ENCODE measurements at places on chromosomes 5 and 9.
A peak's percentile ranks its signal among the peaks of the same experiment; 100 is the strongest.

DNA sequence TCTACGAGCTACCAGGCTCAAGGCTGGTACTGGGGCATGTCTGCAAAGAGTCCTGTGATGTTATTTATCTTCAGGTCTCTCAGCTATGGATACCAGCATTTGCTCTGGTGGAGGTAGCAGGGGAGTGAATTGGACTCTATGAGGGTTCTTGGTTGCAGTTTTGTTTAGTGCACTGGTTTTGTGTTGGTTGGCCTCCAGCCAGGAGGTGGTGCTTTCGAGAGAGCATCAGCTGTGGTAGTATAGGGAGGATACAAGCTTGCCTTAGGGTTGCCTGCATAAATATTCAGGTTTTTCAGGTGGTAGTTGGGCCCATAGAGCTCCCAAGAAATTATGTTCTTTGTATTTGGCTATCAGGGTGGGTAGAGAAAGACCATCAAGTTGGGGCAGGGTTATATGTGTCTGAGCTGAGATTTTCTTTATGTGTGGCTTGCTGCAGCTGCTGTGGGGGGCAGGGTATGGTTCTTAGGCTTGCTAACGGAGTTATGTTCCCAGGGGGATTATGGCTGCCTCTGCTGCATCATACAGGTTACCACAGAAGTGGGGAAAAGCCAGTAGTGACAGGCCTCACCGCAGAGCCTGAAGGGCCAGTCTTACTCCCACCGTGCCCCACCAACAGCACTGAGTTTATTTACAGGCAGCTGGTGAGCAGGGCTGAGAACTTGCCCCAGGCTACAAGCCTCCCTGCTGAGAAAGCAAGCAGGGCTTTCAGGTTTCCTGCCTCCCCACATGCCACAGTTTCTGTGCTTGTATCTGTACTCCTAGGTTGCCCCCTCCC, 9.7 kb upstream of the RIOK2 start:
- DNase-seq, result peak; percentile 66

- peak; percentile 50 for DNase-seq
Observed at GRCh38 chr9:6413365-6414246, 607 bp downstream of the UHRF2 start.

GRCh38 chr5:78734950-78735349, 86.4 kb upstream of the LHFPL2 start:
- no peak for DNase-seq

DNA sequence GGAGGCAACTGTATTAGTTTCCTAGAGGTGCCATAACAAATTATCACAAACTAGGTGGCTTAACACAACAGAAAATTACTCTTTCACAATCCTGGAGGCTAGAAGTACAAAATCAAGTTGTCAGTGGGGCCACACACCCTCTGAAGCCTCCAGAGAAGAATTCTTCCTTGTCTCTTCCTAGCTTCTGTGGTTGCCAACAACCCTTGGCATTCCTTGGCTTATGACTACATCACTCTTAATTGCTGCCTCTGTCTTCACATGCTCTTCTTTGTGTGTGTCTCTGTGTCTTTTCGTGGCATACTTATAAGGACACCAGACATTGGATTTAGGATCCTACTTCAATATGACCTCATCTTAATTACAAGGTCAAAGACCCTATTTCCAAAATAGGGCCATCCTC, 327.5 kb downstream of the CHSY3 start:
- no peak for DNase-seq

DNA sequence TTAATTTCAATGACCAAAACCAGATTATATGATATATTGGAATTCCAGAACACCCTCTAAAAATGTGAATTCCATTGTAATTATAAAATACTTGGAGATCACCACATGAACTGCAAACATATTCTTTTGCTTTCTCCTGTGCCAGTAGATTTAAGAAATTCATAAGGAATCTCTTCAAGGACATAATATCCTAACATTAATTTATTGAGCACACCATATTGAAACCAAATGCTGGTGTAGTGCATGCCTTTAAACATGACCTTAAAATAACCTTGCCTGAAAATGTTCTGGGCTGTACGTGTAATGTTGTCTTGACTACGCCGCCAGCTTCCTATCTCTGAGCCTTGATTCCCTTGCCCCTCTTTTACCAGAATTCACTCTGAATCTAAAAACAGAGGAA, 205.0 kb upstream of the ACTBL2 start:
- no peak for DNase-seq

GRCh38 chr5:143652108-143652700, 159.8 kb upstream of the HMHB1 start:
- DNase-seq, result peak; percentile 21

- no peak for DNase-seq
Observed at GRCh38 chr9:90001747-90002146, 396.9 kb downstream of the GADD45G start.

- peak; percentile 85 for DNase-seq
Observed at GRCh38 chr9:134163371-134164196, 780 bp downstream of the RNU6ATAC start.

DNA sequence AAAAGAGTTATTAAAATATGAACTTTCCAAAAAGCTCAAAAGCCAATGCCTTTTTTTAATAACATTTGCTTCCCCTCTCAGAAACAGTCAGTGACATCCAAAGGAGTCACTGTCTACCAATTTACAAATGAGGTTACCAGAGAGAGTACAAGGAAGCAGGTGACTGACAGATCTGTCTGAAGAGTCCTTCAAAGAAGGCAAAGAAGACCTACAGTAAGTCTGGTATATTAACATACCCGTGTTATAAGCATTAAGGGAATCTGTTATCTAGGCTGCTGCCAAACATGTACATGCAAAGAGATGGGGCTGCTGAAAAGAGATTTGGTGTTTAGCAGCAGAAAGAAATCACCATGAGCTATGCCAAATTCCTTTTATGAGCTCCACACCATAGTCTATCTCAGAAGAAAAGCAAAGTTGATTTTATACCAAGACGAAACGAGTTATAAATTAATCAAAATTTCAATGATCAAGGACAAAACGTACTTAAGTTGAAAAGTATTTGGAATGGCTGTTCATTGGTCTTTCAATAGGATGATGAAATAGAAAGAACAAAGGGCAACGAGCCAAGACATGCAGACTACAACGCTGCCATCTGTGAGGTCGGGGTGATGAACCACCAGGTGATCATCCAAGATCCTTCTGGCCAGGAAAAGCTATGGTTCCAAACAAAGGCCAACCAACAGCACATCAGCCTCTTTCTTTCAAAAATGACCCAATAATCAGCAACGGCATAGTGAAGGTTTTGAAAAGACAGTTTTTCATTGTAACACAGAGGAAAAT, 8.1 kb downstream of the PRELID2 start:
- DNase-seq, result no peak

DNA sequence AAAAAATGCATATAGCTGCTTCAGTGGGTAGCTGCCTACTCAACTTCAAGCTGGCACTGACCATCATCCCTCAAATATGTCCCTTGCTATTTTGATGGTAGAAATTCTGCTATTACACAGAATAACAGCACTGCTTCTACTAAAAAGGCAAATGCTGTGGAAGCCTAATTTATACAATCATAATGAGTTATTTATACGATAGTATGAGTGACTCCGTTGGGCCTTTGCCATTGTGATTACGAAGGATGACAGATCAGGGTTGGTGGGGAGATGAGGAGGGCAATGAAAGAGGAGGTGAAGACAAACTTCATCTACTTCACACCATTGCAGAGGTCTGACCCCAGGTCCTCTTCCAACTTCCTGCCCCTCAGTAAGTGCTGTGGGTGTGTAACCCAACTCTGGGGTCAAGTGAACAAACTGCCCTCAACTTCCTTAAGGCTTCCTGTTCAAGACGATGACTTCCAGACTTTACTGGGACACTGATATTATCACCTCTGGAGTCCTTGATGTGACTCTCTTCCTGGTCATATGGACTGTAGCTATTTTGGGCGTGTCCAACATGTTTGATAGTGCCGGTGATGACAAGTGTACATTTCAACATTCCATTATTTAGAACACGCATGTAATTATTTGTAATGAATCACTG, 74.1 kb upstream of the RPS23 start:
- no peak for DNase-seq

GRCh38 chr5:136001466-136001981, 27.3 kb upstream of the TGFBI start:
- no peak for DNase-seq

DNA sequence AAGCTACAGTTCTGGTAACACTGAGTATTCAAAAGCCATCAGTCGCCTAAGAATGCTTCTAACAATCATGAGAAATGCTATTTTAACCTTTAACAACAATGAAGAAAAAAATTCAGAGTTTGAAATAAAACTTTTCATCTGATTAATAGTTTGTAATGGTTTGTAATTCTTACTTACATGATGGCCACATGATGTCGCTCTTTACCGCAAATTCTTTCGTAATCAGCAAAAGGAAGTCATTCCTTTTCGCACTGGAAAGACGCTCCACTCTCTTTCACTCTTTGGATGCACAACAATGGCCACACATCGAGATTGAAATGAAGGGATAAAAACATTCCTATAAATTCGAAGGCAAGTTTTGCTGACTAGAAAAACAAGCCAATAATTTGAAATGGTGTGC, at the start of gene PCDHA7:
TSS of gene PCDHA7 (plus strand) at position 277 of the 400 bp plus-strand sequence. CDS start at position 392, 115 bp downstream.
- DNase-seq, result no peak

GRCh38 chr5:54702470-54702869, 184.9 kb downstream of the SNX18 start:
- DNase-seq, result no peak

- DNase-seq, result no peak
Observed at GRCh38 chr5:9712506-9712905, 82.4 kb upstream of the TAS2R1 start.

DNA sequence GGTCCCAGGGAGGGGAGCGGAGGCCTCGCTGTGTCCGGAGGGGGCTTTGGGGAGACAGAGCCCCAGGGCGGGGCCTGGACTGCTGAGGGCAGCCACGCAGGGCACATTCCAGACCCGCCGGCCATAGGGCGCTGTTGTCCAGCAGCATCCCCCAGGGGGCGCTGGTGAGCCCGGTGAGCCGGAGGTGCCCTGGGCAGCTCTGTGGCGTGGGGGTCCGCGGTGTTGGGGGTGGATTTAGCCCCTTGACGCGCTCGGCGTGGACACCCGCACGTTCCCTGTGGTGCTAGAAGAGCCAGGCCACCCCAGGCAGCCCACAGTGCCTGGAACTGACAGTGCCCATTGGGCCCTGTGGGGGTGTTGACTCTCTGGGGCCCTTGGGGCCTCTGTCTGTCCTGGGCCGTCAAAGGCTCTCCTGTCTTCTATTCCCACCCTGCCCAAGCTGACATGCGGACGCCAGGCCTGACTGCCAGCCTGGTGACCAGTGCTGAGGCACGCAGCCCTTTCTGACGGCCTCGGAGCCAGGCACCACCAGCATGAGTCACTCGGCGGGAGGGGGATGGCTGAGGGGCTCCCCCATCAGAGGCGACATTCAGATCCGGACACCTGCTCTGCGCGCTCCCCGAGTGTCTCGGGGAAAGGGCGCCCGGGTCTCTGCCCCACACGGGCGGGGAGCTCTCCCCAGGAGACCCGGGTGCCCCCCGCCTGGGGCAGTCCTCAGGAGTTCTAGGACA, 23.9 kb downstream of the TPPP start:
- DNase-seq, result no peak

GRCh38 chr9:114321759-114322158, 1.1 kb upstream of the ORM1 start:
- DNase-seq, result no peak

DNA sequence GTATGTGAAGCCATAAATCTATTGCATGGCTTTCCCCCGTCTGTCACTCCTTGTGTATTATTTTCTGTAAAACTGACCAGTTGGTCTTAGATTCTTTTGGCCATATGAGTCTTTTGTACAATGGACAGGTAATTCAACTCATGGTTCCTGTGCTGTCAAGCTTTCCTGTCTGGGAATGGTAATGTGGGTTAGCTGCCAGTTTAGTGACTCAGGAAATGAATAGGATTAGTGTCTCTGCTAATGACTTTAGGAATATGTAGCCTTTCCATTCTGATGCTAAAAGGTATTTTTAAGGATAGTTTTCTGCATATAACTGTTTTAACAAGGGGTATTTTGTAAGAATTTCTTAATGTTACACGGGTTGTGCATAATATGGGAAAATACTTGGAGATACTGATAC, 182.7 kb downstream of the PBX3 start:
- no peak for DNase-seq

DNA sequence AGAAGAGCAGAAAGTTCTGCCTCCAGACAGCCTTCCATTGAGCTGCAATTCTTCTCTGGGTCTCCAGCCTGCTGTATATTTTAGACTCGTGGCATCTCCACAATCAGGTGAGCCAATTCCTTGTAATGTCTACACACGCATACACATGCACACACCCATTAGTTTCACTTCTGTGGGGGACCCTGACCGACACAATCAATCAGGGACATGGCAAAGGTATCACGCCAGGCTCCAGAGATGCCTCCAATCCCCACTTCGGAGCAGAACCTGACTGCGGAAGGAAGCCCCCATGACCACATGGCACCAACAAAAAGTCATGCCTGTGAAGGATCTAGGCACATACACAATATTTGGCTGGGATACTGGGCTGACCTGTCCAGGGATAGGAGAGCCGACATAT, 21.4 kb downstream of the SEMA4D start:
- no peak for DNase-seq

DNA sequence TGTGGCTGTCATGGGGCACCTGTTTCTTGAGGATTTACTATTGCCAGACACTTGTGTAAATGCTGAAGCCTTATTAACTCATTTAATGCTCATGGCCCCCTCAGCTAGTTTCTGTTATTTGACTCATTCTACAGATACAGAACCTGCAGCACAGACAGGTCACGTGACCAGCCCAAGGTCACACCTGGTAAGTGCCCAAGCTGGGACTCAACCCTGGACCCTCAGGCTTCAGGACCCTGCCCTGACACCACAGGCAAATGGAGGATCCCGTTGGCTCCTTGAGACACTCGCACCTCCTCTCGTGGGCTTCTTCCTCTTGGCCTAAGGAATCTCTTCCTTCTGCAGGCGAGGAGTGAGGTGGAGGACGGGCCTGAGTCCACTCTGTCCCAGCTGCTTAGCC, 10.6 kb upstream of the NEURL1B start:
- DNase-seq, result no peak
